ENCODE measurements at places on chromosomes 1 and 21.

DNA sequence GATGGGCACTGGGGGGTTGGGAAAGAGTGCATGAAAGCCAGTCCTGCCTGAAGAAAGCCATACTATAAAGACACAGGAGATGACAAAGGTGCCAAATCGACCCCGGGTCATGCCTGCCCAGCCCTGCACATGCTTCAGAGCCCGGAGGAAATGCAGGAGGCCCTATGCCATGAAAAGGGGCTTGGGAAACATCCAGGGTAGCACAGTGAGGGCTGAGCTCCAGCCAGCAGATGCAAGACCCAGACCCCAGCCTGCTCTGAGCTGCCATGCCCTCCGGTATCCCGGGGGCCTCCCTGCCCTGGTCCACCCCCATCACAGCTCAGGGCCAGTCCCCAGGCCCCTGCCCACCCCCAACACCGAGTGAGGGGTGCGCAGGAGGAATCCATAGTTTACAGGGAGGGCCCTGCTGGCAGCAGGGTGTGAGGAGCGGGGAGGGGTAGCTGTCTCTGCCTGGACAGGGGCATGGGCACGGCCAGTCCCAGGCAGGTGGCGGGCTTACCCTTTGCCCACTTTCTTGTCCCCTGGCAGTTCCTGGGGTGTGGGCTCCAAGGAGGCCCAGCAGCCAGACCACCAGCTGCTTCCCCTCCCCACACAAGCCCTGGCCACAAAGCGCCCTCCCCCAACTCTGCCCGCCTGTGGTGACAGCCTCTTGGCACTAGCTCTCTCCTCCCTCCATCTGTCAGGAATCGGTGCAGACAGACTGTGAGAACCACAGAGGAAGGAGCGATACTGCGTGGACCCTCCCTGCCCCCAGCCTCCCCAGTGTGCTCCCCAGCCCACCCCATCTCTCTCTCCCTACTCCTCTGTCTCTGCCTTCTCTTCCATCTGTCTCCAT is 16.8 kb downstream of the LRP8 start:
- no peak for DNase-seq

GRCh38 chr1:16138772-16139221 is 17.1 kb downstream of the EPHA2 start:
- no peak for DNase-seq

DNA sequence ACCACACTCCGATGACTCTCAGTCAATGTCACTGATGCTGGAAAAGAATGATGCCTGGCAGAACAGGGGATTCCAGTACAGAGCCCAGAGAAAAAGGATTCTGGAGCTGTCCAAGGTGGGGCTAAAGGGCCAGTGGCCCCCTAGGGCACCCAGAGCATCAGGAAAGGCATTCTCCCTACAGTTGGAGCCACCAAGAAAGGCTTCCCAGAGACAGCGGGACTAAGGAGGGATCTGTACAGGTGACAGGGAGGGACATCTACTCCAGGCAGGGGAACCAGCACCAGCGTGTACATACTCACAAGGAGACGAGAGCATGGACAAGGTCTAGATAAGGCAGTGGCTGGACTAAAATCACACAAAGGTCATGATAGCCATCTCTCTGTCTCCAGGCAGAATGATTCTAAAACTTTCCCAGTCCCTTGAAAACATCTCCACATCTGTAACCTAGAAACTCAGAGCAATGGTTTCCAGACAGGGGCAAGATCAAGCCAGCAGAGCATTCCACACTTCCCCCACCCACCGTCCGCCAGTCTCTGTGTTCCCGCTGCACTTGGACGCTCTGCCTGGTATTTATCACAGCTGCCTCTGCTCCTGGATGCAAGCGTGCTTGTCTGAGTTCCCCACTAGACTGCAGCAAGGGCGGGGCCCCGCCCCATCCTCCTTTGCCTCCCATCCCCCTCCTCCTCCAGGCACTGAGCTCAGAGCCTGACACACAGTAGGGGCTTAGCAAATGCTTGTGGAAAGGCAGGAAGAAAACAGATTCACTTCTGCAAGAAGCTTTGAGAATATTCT is 111.6 kb upstream of the ZC3H12A start:
- no peak for DNase-seq

- no peak for DNase-seq
Measured at GRCh38 chr1:78603206-78603605, 17.0 kb upstream of the IFI44L start.

- DNase-seq: no peak
Measured at GRCh38 chr1:23553231-23554126, 5.8 kb downstream of the ID3 start.

DNA sequence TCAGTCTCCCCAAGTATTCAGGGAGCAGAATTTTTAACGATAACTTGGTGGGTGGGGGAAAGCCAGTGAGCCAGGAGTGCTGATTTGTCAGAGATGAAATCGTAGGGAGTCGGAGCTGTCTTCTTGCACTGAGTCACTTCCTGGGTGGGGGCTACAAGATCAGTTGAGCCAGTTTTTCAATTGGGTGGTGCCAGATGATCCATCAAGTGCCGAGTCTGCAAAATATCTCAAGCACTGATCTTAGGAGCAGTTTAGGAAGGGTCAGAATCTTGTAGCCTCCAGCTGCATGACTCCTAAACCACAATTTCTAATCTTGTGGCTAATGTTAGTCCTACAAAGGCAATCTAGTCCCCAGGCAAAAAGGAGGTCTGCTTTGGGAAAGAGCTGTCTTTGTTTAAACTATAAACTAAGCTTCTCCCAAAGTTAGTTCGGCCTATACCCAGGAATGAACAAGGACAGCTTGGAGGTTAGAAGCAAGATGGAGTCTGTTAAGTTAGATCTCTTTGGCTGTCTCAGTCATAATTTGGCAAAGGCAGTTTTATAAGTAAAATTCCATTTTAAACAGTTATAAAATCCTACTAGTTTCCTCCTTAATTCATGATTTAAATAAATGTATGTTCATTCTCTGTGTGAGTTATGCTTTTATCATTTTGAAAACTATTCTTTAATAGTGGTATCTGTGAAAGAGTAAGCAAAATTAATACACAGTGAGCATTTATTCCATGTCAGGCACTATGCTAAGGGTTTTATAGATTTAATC is 51.7 kb downstream of the SLC16A1 start:
- DNase-seq: peak; percentile 44
